Stimulated activated CD8-positive, alpha-beta memory T cell treated with anti-CD3 and anti-CD28 coated beads, Interleukin-7, amount 100 ng/mL, for 4 hours (primary cell): ENCODE measurements at places on chromosomes 16 and 17.

DNA sequence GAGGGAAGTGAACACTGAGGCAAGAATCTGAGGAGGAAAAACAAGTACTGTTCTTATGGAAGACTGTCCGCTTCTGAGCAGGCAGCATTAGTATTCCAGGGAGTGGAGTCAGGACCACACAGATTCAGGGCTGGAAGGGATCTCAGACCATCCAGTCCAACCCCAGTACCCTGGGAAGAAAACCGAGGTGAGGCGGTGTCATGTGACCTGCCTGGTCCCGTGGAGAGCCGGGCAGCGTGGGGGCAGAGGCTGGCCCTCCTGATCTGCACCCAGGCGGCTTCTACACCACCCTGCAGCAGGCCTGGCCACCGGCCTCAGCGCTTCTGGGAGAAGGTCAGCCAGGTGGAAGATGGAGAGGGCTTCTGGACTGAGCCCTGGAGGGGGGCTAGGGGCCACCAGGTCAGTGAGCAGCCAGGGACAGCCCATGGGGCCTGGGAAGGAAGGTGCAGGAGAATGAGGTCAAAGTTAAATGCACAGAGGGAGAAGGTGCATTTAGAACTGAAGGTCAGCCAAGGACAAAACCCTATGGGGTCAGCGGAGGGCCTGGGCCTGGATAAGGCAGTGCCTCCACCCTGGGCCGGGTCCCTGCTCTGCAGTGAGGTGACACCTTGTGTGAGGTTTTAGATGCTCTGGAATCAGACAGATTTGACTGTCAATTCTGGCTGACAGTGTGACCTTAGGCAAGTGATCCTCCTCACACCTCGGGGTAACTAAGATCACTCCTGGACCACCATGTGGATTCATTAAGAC is 45.9 kb downstream of the VAC14 start:
- no peak for DNase-seq

- no peak for DNase-seq
These were observed 20.2 kb upstream of the RBFOX3 start for GRCh38 chr17:79630821-79631639.

- DNase-seq: no peak
These were observed 14.8 kb upstream of the NUP93 start for GRCh38 chr16:56715126-56715525.

DNA sequence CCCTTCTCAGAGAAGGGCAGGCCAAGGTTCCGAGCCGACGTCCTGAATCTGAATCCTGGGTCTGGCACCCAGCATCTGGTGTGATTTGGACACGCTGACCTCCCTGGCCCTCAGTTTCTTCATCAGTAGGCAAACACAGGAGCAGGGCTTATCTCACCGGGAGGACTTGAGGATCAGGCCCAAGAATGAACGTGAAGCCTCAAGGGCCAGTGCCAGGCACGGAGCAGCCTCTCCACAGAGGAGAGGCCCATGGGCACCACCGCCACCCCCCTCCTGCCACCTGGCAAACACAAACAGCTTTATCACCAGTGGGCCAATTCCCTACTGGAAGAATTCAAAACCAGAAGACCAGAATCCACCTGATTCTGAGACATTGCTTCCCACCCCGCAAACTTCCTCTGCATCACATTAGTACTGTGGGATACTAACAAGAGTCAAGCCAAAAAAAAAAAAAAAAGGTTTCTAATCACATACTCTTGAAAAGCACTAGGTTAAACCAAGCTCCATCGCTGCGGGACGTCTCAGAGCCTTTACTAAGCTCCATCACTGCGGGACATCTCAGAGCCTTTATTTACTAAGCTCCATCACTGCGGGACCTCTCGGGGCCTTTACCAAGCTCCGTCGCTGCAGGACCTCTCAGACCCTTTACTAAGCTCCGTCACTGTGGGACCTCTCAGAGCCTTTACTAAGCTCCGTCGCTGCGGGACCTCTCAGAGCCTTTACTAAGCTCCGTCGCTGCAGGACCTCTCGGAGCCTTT is 68.0 kb upstream of the DOC2B start:
- no peak for DNase-seq

- DNase-seq: no peak
These were observed 103.8 kb downstream of the ANKFN1 start for GRCh38 chr17:56257075-56257474.

DNA sequence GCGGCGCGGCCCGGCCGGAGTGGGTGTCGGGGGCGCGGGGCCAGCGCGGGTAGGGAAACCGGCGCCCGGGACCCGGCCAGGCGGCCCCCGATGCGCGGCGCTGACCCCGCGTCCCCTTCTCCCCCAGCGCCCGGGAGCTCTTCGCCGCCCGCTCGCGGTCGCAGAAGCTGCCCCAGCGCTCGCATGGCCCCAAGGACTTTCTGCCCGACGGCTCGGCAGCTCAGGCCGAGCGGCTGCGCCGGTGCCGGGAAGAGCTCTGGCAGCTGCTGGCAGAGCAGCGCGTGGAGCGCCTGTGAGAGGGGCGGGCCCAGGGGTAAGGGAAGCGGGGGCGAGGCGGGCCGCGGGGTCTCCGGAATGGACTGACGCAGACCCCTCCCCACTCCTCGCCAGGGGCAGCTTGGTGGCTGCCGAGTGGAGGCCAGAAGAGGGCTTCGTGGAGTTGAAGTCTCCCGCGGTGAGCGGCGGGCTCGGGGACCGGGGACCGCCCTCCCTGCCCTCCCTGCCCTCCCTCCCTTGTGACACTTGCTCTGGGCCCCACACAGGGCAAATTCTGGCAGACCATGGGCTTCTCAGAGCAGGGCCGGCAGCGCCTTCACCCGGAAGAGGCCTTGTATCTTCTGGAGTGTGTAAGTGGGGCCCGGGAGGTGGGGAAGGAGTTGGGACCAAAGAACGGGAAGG is 430 bp downstream of the TSEN54 start:
- DNase-seq: peak; percentile 34
